ENCODE measurements at places on chromosomes 5 and 9.
A peak's percentile ranks its signal among the peaks of the same experiment; 100 is the strongest.

GRCh38 chr9:98871558-98872065 lies 64.1 kb downstream of the GALNT12 start:
- ATAC-seq = no peak

DNA sequence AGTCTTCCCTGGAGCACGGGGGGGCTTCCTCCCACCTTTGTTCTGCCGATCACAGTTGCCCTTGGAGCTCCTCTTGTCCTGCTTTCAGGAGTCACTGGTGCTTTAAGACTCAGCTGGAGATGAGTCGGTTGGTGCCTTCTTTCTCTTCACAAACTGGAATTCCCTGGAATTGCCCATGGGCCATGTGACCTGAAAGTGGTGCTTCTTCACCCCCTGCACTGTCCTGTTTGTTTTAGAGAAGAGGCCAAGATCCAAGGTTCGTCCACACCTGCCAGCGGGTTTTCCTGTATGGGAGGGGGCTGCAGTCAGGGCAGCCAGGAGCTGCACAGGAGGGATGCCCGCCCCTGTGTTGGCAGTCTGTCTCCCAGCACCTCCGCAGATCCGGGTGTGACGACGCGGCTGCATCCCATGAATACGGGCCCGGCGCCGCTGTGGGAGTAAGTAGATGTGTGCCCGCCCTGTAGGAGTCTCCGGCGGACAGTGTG lies 9.5 kb upstream of the MRPS2 start:
- no peak for ATAC-seq

DNA sequence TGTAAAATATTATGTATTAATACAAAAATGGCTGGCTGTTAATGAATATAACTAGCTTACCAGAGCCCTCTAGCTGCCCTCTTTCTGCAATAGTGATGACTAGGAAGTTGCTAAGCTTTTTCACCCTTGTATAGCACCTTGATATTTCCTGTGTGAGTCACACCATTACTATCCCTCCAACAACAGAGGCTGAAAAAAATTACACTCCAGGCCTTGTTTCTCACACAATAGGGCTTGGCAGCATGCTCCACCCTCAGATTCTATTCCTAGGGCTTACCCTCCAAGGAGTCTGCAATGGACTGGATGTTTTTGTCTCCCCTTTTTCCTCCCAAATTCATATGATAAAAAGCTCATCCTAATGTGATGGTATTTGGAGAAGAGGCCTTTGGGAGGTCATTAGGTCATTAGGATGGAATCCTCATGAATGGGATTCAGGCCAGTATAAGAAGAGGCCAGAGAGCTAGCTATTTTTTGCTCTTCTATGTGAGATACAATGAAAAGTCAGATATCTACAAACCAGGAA lies 184.6 kb upstream of the MAP1B start:
- ATAC-seq = peak; percentile 98

- peak; percentile 81 for ATAC-seq
These were observed 46.8 kb downstream of the NIPSNAP3B start for GRCh38 chr9:104810421-104811339.

GRCh38 chr9:96149533-96150280 lies 152.3 kb downstream of the HSD17B3 start:
- no peak for ATAC-seq

DNA sequence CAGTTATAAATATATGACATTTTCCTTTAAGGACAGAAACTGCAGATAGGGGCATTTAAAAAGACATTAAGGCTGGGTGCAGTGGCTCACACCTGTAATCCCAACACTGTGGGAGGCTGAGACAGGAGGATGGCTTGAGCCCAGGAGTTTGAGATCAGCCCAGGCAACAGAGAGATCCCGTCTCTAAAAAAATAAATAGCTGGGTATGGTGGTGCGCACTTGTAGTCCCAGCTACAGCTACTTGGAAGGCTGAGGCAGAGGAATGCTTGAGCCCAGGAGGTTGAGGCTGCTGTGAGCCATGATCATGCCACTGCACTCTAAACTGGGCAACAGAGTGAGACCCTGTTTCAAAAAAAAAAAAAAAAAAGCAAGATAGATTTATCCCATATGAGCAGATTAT lies 63.6 kb downstream of the CSNK1A1 start:
- no peak for ATAC-seq

DNA sequence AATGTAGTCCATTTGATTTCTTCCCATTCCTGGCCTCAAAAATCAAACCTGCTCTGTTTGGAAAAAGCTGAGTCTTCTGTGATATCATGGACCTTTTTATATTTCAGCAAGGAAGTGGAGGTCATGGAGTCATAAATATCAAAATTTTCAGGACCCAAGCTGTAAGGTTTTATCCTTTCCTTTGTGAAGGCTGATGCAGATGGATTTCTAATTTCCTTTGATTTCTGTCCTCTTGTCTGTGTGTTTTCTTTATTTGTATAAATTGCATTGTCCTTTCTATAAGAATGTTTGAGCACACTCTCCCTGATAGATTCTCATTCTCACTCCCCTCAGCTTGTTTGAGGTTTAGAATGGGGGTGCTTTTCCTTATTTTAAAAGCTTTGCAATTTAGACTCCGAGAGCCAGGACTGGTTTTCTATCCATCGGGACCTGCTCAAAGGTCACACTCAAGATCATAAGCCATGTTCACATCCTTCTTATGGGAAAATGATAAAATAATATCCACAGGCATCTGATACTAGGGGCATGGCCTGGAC lies 127.4 kb upstream of the TMEM161B start:
- no peak for ATAC-seq

- ATAC-seq = no peak
These were observed 195.0 kb downstream of the GADD45G start for GRCh38 chr9:89799766-89800165.

DNA sequence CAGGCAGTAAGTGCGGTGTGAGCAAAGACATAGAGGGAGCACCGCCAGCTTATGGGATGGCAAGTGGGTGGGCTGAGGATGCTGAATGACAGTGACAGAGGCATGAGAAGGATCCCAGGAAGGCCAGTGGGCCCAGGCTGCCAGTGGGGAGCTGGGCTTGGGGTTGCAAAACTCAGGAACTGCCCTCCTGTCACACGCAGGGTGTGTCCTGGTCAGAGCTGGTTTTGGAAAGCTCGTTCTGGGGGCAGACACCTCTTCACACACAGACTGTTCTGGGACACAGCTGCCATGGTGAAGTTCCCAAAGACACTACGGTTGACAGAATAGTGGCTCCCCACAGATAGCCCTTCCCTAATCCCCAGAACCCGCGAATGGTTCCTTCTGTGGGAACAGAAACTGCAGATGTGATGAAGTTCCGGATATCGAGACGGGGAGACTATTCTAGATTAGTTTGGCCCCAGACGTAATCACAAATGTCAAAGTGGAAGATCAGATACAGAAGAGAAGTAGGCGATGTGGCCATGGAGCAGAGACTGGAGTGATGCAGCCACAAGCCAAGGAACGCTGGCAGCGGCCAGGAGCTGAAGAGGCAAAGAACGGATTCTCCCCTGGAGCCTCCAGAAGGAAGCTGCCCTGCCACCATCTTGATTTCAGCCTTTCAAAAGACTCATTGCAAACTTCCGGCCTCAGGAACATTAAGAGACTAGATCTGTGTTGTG lies 159.0 kb downstream of the COL23A1 start:
- ATAC-seq = no peak

GRCh38 chr5:124302533-124302932 lies 443.9 kb downstream of the ZNF608 start:
- ATAC-seq = no peak

DNA sequence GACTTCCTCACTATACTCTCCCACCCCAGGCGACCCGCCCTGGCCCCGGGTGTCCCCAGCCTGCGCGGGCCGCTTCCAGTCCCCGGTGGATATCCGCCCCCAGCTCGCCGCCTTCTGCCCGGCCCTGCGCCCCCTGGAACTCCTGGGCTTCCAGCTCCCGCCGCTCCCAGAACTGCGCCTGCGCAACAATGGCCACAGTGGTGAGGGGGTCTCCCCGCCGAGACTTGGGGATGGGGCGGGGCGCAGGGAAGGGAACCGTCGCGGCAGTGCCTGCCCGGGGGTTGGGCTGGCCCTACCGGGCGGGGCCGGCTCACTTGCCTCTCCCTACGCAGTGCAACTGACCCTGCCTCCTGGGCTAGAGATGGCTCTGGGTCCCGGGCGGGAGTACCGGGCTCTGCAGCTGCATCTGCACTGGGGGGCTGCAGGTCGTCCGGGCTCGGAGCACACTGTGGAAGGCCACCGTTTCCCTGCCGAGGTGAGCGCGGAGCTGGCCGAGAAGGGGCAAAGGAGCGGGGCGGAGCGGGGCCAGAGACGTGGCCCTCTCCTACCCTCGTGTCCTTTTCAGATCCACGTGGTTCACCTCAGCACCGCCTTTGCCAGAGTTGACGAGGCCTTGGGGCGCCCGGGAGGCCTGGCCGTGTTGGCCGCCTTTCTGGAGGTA lies 2.1 kb downstream of the CA9 start:
- peak; percentile 46 for ATAC-seq

DNA sequence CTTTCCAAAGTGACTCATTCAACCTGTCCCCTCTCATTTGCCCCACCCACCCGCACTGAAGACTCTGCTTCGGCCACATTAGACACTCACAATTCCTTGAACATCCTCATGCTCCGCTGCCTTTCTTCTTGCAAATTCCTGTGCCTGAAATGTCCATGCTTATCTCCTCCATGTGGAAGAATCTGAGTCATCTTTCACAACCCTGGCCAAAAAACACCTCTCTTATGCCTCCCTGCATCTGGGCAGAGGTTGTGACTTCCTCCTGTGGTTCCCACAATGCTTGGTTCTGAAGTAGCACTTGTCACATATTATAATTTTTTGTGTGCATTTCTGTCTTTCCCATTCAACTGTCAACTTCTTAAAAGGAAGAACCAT lies 238.6 kb downstream of the ENC1 start:
- ATAC-seq = no peak

GRCh38 chr5:115369430-115370144 lies 73.1 kb upstream of the CCDC112 start:
- no peak for ATAC-seq

GRCh38 chr5:72991394-72991793 lies 35.6 kb downstream of the FCHO2 start:
- ATAC-seq = no peak

DNA sequence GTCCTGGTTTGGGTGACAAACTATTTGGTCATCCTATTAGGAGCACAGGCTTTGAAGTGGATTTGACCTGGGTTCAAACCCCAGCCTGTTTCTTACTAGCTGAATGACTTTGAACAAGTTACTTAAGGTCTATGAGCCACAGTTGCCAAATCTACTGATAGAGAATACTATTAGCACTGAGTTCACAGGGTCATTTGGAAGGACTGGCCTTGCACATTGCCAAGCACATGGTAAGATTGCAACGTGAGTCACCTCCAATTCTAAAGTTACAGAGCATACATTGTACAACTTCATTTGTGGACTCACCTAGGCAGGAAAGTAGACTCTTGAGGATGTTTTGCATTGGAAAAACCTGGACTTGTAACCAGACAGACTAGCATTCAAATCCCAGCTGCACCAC lies 38.9 kb downstream of the MFAP3 start:
- peak; percentile 82 for ATAC-seq

DNA sequence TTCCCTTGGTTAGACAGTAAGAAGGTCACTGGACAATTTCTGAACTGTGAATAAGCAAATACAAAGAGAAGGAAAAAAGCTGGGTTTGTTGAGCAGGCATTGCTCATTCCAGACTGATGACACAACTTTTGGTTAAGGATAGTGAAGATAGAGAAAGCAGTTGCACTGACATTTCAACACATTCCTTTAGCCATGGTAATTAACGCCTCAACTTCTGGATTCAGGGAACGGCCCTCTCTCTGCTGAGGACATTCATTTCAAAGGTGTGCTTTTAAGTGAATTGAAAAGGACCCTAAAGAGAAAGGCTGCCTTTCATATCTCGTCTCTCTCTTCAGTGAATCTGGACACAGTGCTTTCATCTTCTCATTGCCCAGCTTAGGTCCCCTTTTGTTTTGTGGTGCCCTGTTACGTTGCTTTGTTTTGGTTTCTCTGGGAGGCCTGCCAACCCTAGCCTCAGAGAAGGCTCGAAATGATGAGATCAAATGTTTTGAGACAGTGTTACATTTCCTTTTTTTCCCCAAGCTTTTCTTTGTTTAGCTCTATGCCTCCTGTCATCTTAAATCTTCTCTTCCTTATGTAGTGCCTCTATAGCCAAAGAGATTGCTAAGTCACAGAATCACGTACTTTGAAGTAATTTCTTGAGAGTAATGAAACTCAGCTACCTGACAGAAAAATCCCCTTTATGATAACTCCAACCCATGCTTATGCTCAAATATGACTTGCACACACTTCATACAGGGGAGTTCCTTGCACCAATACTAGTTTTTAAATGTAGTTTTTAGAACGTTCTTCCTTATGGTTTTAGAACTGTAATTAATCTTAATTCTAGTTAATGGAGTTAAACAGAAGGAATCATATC lies 94.4 kb upstream of the IFNE start:
- ATAC-seq = peak; percentile 79

DNA sequence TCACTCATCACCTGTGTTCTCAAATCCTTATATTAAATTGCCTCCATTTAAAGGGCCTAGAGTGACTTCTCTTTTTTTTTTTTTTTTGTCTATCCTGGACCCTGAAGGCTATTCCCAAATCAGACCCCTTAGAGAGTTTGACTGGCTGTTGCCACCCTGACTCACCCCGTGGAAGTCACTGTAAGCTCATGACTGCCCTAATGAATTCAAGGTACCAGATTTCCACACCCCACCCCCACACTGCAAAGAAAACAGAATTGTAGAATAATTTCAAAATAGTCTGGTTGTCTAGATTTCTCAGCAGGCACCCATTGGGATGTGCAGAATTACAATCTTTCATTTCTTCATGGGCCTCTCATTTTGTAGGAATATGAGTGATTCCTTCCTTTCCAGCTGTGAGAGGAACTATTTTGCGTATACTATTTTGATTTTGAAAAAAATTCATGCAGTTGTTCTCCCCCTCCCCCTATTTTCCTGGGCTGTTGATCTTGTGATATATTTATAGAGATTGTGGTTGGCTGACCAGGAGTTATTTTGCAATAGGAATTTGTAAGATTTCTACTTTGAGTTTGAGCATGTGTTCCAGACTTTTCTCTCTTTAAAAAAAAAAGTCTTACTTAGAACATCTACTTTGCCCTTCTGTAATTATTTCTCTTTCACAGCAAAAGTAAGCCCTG lies 79.1 kb downstream of the ZNF618 start:
- no peak for ATAC-seq

DNA sequence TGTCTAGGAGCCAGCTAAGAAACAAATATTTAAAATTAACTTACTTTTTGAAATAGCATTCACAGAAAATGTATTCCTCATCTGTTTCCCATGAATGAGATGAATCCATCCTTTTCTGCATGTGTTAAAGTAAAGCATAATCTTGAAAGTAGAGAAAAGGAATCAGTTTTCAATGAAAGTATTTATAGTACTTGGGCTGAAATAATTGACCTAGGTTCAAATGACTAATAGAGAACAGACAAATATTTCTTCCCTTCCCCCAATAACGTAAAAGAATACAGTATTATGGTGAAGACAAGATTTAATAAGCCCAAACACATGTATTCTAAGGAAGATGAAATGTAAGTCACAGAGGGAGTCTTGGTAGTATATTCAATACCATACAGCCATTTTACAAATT lies 403.5 kb downstream of the ZNF608 start:
- ATAC-seq = no peak

GRCh38 chr9:92094655-92095054 lies 20.6 kb downstream of the SPTLC1 start:
- ATAC-seq = no peak

- peak; percentile 58 for ATAC-seq
These were observed 244.1 kb downstream of the ADGRV1 start for GRCh38 chr5:90802474-90803317.

- peak; percentile 56 for ATAC-seq
These were observed 36.7 kb upstream of the FUBP3 start for GRCh38 chr9:130542457-130543228.

Measured in esophagus mucosa (tissue), 1 donor.